ENCODE measurements at places on chromosomes 6 and 20.

- DNase-seq = no peak
Observed at GRCh38 chr20:62966212-62967148, 14.0 kb downstream of the SLC17A9 start.

DNA sequence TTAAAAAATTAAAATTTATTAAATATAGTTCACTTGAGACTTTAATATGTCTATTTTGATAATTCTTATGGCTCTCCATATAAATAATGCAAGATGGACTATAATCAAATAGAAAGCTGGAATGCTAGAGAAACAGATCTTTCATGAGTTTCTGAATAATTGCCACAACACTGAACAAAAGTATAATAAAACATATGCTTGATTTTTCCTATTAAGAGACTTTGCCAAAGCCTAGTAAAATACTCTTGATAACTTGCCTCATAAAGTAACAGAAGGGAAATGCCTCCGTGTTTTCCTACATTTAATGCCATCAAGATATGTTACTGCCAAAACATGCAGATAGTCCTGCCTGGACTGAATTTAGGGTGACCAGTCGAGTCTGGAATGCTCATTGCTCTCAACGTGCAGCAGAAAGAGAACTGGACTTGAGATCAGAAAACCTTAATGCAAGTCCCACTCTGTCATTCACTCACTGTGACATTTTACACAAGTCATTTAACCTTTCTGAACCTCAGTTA, 153.2 kb downstream of the AIG1 start:
- no peak for DNase-seq

- DNase-seq = no peak
Observed at GRCh38 chr20:38369389-38369788, 23.1 kb downstream of the LBP start.

DNA sequence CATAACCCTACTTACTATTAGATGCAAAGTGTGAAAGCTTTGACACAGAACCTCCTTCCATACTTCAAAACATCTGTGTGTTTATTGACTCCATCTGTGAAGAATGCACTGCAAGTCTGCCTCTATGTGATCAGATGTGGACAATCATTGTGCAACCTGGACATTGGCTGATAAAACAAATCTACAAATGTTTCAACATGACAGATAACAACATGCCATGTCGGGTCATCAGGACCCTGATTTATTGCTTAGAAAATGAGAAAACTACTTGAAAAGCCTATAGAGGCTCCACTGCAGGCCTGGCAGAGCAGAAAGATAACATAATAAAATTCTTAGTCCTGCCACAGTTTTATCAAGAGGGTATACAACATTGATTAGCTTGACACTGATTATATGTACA, 1286.4 kb downstream of the GRIK2 start:
- no peak for DNase-seq

Data from stimulated activated naive CD8-positive, alpha-beta T cell treated with anti-CD3 and anti-CD28 coated beads, Interleukin-15, Interleukin-2, amounts not matched to agents 100 U/mL and 50 U/mL, for 24 hours (primary cell).